Uterus (tissue), 4 donors: ENCODE measurements at places on chromosomes 3 and 15. TPM values are rescaled to one million over a fixed set of nuclear protein-coding genes. Genes with fewer than 3 reads are reported as not detected.

NXPE3 gene
- total RNA-seq: 26.0 TPM

NR2E3 gene
- total RNA-seq: not detected

USP4 gene
- 78.3 TPM for total RNA-seq

ETV5 gene
- 9.7 TPM for total RNA-seq
